SK-MEL-5 (cell line): ENCODE measurements at places on chromosomes 3 and 15. TPM values are rescaled to one million over a fixed set of nuclear protein-coding genes. Genes with fewer than 3 reads are reported as not detected.

SPG11 gene
- 43.0 and 48.3 TPM in 2 replicates for total RNA-seq

CDC25A gene
- 14.9 and 16.1 TPM in 2 replicates for total RNA-seq

COL8A1 gene
- not detected in 2 replicates for total RNA-seq

KBTBD13 gene
- not detected in 2 replicates for total RNA-seq

KBTBD12 gene
- total RNA-seq: not detected in 2 replicates

NME9 gene
- not detected in 2 replicates for total RNA-seq

DNA sequence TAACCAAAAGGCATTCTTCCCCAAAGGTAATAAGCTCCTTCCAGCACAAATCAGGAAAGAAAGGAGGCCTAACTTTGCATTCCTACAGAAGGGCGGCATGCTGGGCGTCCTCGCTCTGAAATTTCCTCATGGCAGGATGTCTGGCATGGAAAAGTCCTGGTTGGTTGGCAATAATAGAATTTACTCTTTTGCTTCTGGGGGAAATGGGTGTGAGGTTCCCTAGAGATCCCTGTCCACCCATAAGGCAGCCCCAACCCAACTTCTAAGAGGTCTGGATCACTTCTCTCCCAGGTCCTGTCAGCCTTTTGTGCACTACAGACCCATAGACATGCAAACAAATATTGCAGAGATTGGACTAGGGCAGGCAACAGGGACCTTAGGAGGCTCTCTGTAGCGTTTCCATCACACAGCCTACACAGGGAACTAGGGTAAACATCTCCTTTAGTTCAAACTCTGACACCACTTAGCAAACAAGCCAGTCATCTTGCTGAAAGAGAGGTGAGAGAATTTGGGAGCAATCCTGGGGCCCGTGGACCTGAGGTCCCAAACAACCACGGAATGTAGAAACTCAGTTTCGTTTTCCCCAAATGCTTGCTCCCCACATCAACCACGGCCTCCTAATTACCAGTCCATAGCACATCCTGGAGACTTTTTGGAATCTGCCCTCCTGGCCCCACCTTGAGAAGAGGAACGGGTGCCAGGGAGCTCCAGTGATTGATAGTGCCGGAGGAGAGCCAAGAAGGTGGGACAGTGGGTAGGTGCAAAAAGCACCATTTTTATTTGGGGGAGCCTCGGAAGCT lies 2.1 kb downstream of the ZIC4 start:
- no peak for DNase-seq

DNA sequence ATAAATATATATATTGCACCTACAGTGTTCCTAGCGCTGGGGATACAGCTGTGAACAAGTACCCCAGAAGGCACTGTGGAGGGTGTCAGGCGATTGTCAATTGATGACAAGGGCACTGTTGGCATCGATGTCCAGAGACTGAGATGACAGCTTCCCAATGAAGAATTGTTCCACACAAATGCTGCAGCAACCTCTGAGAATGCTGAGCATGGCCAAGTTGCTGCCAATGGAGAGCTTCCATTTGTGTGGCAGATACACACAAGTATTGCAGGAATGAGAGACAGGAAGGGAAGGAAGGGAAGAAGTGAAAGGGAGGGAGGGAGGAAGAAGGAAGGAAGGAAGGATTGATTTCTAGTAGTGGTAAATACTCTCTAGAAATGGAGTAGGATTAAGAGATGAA lies 21.9 kb downstream of the LRTM1 start:
- no peak for DNase-seq

DNA sequence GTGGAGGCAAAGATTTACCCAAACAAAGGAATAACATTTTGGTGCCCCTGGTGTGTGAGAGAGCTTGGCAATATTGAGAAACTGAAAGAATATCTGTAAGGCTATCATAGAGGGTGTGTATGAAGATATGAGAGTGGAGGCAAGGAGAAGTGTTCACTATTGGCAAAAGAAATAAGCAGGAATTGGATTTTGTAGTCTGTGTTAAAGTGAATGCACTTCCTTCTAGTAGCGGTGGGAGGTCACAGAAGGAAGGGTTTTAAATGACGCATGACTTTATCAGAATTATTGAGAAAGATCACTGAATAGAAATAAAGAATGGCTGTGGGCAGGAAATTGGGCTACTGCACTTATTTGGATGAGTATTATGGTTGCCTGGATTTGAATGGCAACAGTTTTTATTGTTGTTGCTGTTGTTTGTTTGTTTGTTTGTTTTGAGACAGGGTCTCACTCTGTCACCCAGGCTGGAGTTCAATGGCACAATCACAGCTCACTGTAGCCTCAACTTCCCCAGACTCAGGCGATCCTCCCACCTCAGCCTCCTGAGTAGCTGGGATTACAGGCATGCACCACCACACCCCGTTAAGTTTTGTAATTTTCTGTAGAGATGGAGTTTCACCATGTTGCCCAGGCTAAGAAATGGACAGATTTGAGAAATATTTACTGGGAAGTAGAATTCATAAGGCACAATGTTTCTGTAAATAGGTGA lies 16.3 kb downstream of the MME start:
- no peak for DNase-seq

- no peak for DNase-seq
These were observed 1.6 kb upstream of the PROK2 start for GRCh38 chr3:71786551-71786950.

DNA sequence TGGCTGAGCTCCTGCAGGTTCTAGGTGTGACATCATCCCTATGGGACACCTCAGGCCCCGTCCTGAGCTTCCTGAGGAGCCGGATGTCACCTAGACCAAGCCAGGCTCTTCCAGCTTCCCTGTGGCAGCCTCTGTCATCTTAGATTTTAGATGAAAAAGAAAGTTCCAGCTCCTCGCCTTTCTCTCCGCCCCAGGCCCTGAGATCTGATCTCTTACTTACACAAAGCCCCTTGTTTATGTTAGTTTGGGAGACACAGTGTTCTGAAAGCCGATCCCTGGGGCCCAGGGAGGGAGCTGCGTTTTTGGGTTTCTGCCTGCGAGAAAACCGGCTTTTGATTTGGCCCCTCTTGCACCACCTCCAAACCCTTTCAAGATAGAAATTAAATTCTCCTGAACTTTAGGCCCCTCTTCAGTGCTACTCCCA lies 40.2 kb upstream of the FAM107A start:
- DNase-seq: peak; percentile 24

GRCh38 chr3:193780810-193781478 lies 187.9 kb downstream of the OPA1 start:
- peak; percentile 89 for DNase-seq

GRCh38 chr15:60681353-60681752 lies 202.4 kb upstream of the ICE2 start:
- no peak for DNase-seq

- peak; percentile 65 for DNase-seq
These were observed 8.3 kb upstream of the PLCH1 start for GRCh38 chr3:155753038-155753639.

GRCh38 chr3:121661376-121661775 lies 673 bp upstream of the HCLS1 start:
- DNase-seq: no peak

DNA sequence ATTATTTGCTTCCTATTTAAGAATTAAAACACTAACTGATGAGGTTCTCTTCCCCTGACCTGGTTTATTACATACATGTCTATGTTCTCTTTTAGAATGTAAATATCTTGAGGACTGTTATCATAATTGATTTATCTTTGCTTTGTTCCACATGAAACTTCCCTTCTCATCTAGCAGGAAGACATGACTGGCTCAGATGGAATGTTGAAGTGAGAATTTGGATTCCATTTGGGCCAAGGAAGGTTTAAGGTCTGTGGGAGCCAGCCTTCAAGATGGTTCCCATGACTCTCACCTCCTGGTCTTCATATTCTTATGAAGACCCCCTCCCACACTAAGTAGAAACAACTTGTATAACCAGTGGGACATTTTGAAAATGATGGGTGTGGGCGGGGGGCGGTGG lies 222.2 kb upstream of the GADL1 start:
- DNase-seq: no peak

- no peak for DNase-seq
These were observed 155.7 kb downstream of the SLCO3A1 start for GRCh38 chr15:92009162-92009561.

GRCh38 chr3:169477790-169478189 lies 185.7 kb downstream of the MECOM start:
- no peak for DNase-seq

DNA sequence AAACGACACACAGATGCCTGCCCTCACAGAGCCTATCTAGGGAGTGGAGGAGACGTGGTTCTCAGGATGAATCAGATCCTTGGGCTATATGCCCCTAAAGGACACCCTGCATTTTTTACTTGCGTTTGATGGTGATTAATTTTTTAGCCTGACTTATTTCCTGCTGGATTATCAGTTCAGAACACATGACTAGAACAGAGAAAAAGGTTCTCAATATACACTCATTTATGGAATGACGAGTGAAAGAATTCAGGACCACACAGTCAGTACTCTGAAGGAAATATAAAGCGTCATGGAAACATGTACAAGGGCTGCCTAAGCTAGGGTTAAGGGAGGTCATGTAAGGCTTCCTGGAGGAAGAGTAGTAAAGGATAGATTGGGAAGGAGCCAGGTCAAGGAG lies 121.8 kb downstream of the SSR3 start:
- no peak for DNase-seq

DNA sequence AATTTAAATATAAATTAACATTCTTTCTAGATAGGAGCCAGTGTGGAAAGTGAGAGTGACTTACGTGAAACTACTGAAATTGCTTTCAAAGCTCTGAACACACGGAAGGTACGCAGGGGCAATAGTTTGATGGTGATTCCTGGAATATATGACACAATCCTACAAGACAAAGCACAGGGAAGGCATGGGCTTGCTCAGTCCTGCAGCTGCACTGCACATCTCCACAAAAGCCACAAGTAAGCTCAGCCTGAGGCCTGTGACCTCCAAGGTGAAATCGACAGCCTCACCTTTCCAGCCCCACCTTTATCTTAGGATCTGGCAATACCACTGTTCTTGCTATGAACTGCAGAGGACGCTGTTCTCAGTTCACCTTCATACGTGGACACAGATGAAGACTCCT lies 109.3 kb upstream of the SCN10A start:
- no peak for DNase-seq

- DNase-seq: no peak
These were observed 4.3 kb downstream of the CHAC1 start for GRCh38 chr15:40957581-40958051.

- no peak for DNase-seq
These were observed 54.2 kb downstream of the RPL39L start for GRCh38 chr3:187085021-187085666.

DNA sequence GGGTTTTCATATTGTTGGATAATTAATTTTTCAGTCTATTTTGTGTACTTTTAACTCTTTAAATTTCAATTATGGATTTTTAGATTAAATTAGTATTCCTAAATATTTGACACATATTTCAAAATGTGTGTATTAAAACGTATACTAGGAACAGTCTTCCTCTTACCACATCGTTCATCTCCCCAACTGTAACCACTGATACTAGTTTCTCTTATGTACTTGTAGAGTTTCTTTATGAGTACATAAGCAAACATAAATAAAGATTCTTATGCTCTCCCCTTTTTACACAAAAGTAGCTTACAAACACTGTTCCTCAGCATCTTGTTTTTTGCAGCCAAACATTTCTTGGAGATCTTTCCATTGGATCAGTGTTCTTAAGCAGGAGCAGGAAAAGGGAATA lies 45.9 kb downstream of the CMSS1 start:
- no peak for DNase-seq

DNA sequence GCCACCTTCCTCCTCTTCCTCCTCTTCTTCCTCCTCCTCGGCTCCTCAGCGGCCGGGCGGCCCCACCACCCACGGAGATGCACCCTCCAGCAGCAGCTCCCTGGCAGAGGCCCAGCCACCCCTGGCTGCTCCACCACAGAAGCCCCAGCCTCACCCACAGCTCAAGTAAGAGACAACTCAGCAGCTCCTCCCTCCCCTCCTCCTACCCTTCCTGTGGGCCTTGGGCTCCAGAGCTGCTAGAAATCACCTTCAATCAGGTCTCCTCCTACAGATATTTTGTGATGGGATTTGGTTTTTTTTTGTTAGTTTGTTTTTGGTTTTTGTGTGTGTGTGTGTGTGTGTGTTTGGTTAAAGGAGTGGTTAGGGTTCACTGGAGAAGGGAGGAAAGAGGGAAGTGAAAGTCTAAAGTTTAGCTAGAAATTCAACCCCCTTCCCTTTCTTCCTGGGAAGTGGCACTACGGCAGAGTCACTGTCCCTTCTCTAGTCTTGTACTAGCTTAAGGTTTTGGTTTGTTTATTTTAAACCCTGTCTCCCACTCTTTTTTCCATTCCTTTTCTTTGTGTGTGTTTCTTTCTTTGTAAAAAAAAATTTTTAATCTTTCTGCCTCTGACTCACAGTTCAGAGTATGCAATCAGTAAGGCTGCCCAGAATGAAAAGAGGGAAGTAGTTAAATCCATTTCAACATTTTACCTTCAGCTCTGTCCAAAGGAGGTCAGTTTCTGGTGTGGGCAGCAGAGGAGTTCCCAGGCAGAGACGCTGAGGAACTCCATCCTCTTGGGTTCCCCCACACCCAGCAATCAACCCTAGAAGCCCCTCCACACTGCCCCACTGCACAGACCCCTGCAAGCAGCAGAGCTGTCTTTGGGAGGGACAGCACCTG lies 29.0 kb upstream of the TIMP4 start:
- no peak for DNase-seq
